Stimulated activated CD8-positive, alpha-beta memory T cell treated with anti-CD3 and anti-CD28 coated beads, Interleukin-12 subunit alpha, Interleukin-12 subunit beta, amount 100 ng/mL, for 4 hours (primary cell): ENCODE measurements at places on chromosomes 12 and 14.

DNA sequence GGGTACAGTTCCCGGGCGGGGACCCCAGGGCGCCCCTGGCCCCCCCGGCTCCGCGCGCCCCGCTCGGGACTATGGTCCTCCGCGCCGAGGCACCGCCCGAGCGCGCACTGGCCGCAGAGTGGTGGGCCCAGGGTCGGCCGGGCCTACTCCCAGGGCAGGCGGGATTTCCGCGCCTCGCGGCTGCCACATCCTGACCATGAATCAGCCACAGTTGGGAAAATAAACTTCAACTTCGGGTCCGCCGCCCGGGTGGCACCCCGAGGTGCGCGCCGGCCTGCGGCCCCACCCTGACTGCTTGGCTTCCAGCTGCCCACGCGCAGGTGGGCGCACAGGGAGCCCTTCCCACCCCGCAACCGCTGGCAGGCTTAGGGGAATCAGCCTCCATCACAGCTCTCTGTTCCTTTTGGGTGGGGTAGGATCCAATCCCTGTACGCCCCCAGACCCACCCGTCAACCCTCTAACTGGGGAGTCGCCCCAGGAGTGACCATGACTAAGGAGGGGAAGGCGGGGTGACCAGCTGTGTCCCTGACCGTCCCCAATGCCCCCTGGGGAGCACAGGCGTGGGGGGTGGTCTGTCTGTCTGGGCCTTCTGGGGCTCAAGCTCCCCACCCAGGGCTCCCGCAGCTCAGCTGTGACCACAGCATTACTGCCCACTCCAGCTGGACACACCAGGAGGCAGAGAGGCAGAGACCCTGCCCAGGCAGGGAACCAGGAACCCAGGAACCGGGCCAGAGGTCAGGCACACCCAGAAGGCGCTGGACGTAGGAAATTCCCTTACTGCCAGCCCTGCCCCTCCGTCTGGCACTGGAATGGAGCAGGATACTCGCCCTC lies 678 bp downstream of the INF2 start:
- no peak for DNase-seq

GRCh38 chr12:76680940-76681339 lies 83.0 kb upstream of the ZDHHC17 start:
- DNase-seq, result no peak

DNA sequence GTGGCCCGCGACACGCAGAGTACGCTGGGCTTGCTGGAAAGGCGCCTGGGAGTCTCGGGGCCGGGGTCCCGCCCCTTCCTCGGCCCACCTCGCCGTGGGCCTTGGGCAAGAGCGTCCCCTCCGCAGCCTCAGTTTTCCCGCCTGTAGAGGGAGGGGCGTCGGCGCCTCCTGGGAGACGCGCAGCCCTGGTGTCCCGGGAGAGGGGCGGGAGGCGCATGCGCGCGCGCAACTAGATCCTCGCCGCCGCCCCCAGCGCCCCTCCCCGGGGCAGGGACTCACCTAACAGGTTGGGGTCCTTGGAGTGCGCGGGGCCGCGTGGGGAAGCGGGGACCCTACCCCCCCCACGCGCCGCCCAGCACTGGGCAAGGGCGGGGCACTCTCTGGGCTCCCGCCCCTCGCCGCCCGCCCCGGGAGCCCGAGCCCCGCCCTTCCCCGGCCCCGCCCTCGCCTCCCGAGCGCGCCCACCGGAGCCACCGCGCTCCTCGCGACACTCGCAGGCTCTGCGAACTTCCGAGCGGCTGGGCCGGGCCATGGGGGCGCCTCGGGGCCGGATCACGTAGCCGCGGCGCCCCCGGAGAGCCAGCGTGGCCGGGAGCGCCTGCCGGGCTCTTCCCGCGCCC lies at the start of gene KIF26A:
Gene KIF26A (plus strand): TSS at position 490 of the 620 bp plus-strand sequence. CDS start 136 bp downstream, outside the sequence.
- DNase-seq, result no peak

DNA sequence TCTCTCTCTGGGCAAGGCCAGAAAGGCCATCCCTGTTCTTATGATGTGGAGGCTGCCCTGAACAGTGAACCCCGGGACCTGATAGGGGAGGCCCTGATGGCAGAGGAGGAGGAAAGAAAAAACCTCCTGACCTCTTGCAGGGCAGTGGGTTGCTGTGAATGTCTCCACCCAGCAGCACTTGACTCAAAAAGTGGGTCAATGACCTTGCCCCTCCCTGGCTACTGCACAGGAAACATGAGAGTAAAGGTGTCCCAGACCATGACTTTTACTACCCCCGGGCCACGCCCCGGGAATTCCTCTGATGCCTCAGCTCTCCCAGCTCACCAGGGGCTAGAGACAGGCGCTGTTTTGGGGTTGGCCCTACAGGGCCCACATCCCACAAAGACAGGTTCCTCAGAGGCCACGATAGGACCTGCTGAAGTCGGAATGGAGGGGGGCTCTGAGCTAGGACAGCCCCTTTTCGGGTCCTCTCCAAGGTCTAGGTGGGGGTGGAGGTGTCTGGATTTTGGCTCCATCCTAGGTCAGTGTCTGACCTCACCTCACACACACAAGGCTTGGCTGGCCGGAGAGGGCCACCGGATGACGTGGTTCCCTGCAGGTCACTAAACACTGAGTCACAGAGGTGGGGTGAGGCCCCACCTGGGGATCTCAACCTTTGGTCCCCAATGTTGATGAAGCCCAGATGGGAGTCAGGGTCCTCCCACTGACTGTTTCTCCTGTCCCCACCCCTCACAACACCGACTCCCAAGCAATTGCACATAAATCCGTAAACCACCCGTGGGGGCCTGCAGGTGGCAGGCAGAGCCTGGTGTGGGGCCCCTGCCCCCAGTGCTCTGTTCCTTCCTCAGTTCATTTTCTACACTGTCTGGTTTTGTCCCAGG lies 1.6 kb downstream of the RHOF start:
- no peak for DNase-seq

- DNase-seq, result no peak
These were observed 144.9 kb upstream of the PELI2 start for GRCh38 chr14:55973285-55973800.

DNA sequence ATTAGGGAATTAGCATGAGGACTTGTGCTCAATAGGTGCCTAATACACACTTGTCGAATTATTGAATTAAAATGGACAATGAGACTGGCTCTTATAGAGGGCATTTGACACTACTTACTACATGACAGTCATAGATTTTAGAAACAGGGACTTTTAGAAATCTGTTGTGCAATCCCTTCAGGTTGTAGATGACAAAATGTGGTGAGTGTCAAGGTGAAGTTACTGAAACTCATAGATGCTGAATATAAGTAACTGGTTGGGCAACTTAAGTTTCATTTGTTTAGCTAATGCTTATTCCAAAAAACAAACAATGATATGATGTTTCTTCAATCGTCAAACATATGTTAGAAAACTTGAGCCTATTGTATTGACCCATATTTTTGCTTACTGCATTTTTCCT lies 12.9 kb upstream of the PEX5 start:
- no peak for DNase-seq

- DNase-seq, result no peak
These were observed 69.5 kb downstream of the ACSS3 start for GRCh38 chr12:81147292-81147919.

DNA sequence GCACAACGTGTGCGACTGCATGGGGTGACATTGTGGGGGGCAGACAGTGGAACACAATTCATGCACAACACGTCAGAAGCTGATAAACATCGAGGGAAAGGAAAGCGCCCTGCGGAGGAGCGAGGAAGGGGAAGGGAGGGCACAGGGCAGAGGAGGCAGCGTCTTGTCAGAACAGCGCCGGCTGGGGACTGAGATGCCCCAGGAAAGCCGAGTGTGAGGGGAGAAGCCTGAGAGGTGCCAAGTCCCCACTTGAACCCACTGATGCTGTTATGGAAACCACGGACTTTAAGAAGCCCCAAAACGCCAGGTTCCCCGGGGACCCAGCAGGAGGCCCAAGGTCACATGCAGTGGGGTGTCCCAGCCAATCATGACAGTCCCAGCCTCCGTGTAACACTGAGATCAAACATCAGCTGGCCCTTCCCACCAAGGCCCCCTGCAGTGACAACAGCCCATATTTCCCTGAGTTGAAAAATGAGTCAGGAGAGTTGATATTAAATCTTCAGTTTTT lies 70.0 kb downstream of the GALNT9 start:
- DNase-seq, result no peak

DNA sequence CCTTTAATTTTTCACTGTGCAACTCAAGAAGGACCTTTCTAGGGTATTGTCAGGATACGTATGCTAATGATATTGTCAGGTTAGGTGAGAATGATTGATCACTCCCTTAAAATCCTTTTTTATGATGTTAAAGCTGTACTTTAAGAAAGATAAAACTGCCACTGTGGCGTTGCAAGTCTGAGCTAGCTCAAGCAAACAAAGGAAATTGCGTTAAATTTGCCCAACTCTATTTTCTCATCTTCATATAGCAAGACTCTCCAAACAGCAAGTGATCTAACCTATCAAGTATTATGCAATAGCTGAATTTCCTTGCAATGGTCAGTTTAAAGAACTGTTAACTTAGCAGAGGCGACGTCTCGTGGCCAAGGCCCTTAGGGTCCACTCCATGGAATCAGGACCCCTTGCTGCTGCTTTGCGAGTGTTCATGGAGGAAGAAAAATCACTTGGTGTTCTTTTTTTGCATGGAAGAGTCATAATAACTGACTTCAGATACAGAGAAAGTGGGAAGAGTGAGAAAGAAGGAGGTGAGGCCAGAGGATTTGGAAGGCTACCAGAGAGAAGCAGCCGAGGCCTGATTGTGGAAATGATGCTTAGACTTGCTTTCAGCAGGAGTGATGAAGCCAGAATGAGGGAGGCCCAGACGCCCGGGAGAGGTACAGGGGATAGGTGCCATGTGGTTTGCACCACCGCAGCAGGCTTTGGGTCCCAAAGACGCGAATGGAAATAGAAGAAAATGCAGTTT lies 2.5 kb downstream of the TRAF3 start:
- DNase-seq, result no peak

DNA sequence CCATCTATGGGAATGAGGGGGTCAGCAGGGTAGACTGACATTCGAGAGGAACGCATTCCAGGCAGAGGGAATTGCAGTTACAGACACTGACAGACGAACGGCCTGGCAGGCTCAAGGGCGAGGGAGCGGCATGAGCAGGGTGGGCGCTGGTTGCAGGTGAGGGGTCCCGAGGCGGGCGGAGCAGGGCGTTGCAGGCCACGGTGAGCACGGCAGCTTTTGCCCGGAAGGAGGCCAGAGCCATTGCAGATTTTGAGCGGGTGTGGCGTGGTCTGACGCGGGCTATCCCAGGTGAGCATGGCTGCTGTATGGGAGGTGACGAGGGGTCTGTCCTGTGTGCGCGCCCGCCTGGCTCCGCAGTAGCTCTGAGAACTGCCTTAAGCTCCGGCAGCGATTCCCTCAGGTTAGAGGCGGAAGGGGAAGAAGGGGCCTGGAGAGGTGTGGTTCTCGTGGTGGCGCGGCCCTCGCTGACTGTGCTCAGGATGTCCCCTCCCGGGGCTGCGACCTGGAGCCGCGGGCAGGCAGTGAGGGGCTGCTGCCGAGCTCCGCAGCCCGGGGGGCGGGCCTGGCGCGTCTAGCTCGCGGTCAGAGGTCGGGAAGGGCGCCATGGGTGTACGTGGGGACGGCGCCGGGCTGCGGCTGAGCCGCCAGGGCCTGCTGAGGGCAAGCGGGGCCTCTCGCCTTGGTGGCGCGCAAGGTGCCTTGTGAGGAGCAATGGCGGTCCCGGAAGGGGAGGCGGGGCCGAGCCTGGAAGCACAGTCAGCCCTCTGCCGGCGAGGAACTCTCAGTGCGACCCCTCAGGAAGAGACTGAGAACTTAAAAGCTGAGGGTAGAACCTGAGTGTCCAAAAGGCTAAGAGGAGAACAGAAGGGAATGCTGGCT lies 177.1 kb downstream of the CACNA1C start:
- no peak for DNase-seq

DNA sequence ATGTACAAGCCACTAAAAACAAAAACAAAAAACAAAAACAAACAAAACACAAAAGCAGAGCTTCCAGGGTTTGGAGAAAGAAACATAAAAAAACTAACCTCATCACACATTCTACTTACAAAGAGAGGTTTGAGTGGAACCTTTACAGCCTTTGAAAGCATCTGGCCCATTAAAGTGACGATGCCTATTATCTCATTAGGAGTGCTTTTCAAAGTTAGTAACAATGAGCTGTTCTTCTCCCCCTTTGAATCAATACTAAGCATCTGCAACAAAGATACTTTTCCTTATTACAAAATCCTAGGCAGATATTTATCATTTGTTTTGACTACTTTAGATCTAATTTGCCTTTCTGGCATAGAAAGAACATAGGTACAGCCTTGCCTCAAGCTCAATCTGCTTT lies 217.3 kb downstream of the PPM1H start:
- no peak for DNase-seq

- no peak for DNase-seq
These were observed 166.9 kb upstream of the LRIG3 start for GRCh38 chr12:59087077-59087673.

DNA sequence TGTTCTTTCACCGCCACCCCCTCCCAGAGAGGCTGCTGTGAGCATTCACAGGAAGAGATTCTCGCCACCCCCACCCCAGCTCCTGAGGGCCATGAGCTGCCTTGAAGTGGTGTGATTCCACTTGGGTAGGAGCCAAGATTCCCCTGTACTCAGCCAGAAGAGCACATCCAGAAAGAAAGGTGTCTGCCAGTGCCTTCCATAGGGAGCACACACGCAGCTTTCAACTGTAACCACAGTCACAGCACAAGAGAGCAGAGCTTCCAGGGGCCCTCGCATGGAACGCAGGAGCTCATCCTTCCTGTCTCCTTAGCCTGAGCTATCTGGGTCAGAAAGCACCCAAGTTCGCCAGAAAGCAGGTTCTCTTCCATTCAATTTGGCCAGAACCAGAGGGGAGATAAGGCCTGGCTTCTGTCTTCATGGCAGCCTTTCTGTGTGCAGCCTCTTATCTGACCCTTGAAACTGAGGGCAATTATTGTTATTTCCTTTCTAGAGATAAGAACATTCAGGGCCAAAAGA lies 66.6 kb upstream of the SCN8A start:
- no peak for DNase-seq

DNA sequence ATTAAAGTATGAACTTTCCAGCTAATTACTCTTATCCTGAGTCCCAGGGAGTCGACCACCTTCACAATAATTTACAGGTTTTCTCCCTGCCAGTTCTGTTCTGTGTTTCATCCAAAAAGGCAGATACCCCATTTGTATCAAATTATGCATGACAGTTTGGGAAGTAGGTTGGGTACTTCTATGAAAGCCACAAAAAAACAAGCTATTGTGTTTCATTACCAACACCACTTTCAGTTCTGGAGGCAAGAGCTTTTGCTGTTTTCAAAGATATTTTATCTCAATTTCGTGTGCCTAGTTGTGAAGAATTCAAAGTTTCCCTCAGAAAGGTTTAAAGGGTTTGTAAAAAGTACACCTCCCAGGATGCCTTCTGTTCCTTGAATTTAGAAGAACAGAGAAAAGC lies 557.4 kb downstream of the FLRT2 start:
- no peak for DNase-seq

DNA sequence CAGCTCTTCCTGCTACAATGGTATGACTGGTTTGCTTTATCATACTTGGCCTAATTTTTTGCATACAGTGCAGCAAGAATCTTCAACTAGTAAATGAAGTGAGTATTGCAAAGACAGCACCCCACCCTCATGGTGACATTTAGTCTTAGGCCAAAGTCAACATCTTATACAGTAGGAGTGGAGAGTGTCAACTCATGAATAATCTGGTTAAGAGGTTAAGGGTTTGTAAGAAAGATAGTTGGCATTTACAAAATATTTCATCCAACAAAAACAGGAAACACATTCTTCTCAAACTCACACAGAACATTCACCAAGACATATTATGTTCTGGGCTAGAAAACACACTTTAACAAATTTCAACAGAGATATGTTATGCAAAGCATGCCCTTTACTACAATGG lies 2.2 kb upstream of the OAS1 start:
- DNase-seq, result no peak
